ENCODE measurements at places on chromosomes 5 and 9. TPM values are rescaled to one million over a fixed set of nuclear protein-coding genes. Genes with fewer than 3 reads are reported as not detected.

SLC6A18 gene
- total RNA-seq: not detected

OMD gene
- not detected for total RNA-seq

ZNF300 gene
- total RNA-seq: 0.45 TPM

PCDHB10 gene
- not detected for total RNA-seq

PCDHB13 gene
- not detected for total RNA-seq

GKAP1 gene
- total RNA-seq: 2.4 TPM

ZDHHC11B gene
- 0.10 TPM for total RNA-seq

PCDHGC4 gene
- not detected for total RNA-seq

- H3K27me3 ChIP-seq: no peaks in the 10 kb centered on the region
- H3K4me3 ChIP-seq: no peak overlapping the region
- DNase-seq: no peak
- peaks cover 55% of the 10 kb centered on the region for H3K36me3 ChIP-seq
- no peak overlapping the region for H3K27ac ChIP-seq
- H3K4me1 ChIP-seq: peaks cover 42% of the 10 kb centered on the region
These were observed 242.5 kb downstream of the MLLT3 start for GRCh38 chr9:20379804-20380225.

- no peak for DNase-seq
- H3K4me3 ChIP-seq: no peak overlapping the region
- no peaks in the 10 kb centered on the region for H3K27me3 ChIP-seq
- peaks cover 42% of the 10 kb centered on the region for H3K36me3 ChIP-seq
These were observed 104.7 kb downstream of the DROSHA start for GRCh38 chr5:31427013-31427723.

GRCh38 chr5:91225848-91226686, 157.1 kb downstream of the ARRDC3 start:
- H3K27me3 ChIP-seq: peaks cover 4% of the 10 kb centered on the region
- H3K27ac ChIP-seq: no peak overlapping the region
- no peak overlapping the region for H3K4me3 ChIP-seq
- H3K4me1 ChIP-seq: no peaks in the 10 kb centered on the region
- DNase-seq: peak; percentile 71

DNA sequence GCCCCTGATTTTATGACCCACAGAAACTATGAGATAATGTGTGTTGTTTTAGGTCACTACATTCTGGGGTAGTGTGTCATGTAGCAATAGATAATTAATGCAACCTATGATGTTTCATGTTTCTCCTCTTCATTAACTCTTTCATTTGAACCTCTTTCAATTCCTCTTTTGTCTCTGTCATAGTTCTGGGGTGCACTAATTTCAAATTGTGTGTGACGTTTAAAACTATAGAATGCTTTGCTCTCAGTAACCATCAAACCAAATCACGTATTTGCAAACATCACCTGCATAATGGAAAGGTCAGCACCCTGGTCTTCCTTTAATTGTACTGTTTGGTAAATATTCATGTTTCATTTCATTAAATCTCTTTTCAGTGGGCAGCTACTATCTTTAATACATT, 621.6 kb downstream of the TLR4 start:
- no peak for DNase-seq
- H3K4me1 ChIP-seq: no peaks in the 10 kb centered on the region
- H3K36me3 ChIP-seq: no peaks in the 10 kb centered on the region
- H3K27me3 ChIP-seq: no peaks in the 10 kb centered on the region
- no peak overlapping the region for H3K27ac ChIP-seq

GRCh38 chr9:113650207-113651131, 186.9 kb downstream of the RGS3 start:
- H3K27me3 ChIP-seq: peaks cover 2% of the 10 kb centered on the region
- no peak for DNase-seq
- H3K4me3 ChIP-seq: no peak overlapping the region
- H3K36me3 ChIP-seq: no peaks in the 10 kb centered on the region
- no peak overlapping the region for H3K27ac ChIP-seq

GRCh38 chr5:50564558-50564957, 101.9 kb upstream of the PARP8 start:
- peaks cover 33% of the 10 kb centered on the region for H3K4me1 ChIP-seq
- peaks cover 31% of the 10 kb centered on the region for H3K36me3 ChIP-seq
- H3K27me3 ChIP-seq: no peaks in the 10 kb centered on the region
- H3K27ac ChIP-seq: peak overlapping the region; percentile 39
- no peak overlapping the region for H3K4me3 ChIP-seq

- no peak overlapping the region for H3K27ac ChIP-seq
- H3K27me3 ChIP-seq: peaks cover 24% of the 10 kb centered on the region
- H3K4me3 ChIP-seq: no peak overlapping the region
- peaks cover 26% of the 10 kb centered on the region for H3K4me1 ChIP-seq
- no peaks in the 10 kb centered on the region for H3K36me3 ChIP-seq
- DNase-seq: peak; percentile 32
These were observed 42.9 kb upstream of the GARNL3 start for GRCh38 chr9:127221695-127222094.

DNA sequence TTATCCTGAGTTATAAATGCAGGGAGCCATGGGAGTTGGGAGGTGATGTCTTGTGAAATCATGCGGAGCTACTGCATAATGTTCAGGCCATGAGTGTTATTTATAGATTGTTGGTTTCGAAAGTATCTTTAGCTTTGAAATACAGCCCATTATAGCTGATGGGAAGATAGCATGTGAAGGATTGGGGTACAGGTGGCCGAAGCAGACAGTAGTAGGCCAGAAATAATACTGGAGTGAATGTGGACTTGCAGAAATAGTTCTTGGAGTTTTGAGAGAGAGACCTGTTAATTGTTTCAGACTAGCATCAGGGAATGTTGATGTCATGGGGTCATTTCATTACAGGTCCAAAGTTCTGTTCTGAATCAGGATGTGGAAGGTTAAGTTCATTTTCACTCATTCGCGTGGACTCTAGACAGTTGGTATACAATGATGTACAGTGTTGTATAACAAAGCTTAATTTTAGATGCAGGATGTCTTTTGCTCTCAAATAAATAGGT, 3.8 kb downstream of the ATP6V1G1 start:
- DNase-seq: no peak
- H3K4me3 ChIP-seq: peak overlapping the region; percentile 72
- peaks cover 64% of the 10 kb centered on the region for H3K36me3 ChIP-seq
- H3K4me1 ChIP-seq: peaks cover 63% of the 10 kb centered on the region

DNA sequence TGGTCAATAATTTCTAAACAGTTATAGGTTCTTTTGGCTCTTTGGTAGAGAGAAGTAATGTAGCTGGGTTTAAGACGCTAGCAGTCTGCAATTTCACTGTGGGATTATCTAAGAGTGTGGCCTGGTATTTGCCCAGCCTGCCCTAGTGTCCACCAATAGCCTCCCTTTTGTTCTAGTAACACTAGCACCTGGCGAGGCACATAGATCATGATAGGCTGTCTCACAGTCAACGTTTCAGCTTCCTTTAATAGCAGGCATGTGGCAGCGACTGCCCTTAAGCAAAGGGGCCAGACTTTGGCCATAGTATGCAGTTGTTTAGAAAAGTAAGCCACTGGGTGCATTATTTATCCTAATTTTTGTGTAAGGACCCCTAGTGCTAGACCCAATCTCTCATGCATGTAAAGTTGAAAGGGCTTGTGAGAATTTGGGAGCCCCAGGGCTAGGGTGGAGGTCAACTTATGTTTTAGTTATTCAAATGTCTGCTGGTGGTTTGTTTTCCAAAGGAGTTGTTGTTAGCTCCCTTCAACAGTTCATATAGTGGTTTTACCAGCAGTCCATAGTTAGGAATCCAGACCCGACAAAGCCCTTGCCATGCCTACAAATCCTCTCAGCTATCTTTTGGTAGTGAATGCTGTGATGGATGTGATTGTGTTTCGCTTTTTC, 274.3 kb downstream of the HTR1A start:
- H3K4me1 ChIP-seq: no peaks in the 10 kb centered on the region
- no peak overlapping the region for H3K27ac ChIP-seq
- no peaks in the 10 kb centered on the region for H3K36me3 ChIP-seq
- H3K4me3 ChIP-seq: no peak overlapping the region

- H3K4me3 ChIP-seq: no peak overlapping the region
- no peak for DNase-seq
- H3K36me3 ChIP-seq: no peaks in the 10 kb centered on the region
- no peak overlapping the region for H3K27ac ChIP-seq
- no peaks in the 10 kb centered on the region for H3K27me3 ChIP-seq
- H3K4me1 ChIP-seq: peaks cover 21% of the 10 kb centered on the region
These were observed 42.1 kb downstream of the SEC61B start for GRCh38 chr9:99264070-99264680.

- H3K27me3 ChIP-seq: peaks cover 56% of the 10 kb centered on the region
- no peak for DNase-seq
- H3K4me1 ChIP-seq: no peaks in the 10 kb centered on the region
These were observed 26.0 kb upstream of the SLC2A8 start for GRCh38 chr9:127370672-127371648.
